ENCODE measurements at places on chromosomes 5 and 9.

DNA sequence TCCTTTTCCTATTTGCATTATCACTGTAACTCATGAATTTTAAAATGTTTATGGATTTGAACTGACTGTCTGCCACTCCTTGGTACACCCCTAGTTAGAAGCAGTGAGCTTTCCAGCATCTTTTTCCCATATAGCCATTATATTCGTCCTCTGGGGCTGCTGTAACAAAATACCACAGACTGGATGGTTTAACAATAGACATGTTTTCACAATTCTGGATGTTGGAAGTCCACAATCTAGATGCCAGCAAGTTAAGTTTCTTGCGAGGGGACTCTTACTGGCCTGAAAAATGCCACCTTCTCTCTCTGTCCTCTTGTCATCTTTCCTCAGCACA, 530.0 kb downstream of the SEMA5A start:
- H3K27me3 ChIP-seq = no peaks in the 10 kb centered on the region
- DNase-seq = no peak
- H3K36me3 ChIP-seq = no peaks in the 10 kb centered on the region
- H3K27ac ChIP-seq = no peak overlapping the region
- H3K4me1 ChIP-seq = no peaks in the 10 kb centered on the region
- no peak overlapping the region for H3K4me3 ChIP-seq

GRCh38 chr5:159058716-159059636, 40.7 kb downstream of the EBF1 start:
- H3K4me1 ChIP-seq = no peaks in the 10 kb centered on the region
- no peak for DNase-seq
- no peaks in the 10 kb centered on the region for H3K36me3 ChIP-seq
- no peak overlapping the region for H3K4me3 ChIP-seq

DNA sequence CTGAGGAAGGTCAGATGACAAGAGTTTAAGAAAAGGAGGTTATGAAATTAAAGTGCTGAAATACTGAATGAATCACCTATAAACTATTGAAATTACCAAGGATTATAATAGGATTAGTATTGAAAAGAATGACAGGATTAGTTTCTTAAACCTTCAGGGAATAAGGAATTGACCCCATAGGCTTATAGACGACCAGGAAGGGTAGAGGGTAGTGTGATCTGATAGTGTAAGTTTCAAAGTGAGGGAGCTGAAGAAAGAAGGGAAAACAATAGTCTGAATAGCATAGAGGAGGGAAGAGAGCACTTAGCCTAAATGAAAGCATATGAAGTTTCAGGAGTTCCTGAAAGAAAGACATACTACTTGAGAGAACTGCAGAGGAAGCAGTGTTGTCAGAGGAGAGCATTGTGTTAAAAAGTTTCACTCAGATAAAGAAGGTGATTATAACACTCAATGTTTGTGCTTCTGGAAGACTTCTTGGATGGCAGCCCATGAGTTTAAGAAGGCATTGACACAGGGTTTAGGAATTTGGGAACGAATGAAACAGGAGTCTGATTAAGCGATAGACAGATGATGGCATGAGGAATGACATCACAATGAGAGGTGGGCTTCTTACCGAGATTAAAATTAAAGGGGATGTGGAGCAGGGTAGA, 557.9 kb upstream of the GRAMD2B start:
- H3K27ac ChIP-seq = no peak overlapping the region
- no peak for DNase-seq
- no peak overlapping the region for H3K4me3 ChIP-seq
- no peaks in the 10 kb centered on the region for H3K4me1 ChIP-seq
- no peaks in the 10 kb centered on the region for H3K27me3 ChIP-seq

DNA sequence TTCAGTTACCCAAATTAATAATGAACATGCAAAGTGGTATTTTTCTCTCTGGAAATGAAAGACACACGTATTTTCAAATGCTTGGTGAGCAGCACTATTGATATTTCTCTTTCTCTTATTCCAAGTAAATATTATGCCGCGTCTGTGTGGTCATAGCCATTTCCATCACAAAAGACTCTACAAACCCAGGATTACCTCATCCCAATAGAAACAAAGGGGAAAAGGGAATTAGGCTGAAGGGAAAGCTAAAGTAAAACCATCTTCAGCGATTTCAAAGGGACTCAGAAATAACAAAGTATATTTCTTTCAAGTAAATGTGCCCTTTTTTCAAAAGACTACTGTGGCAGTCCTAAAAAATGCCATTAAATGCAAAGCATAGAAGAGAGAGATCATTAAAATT, 62.0 kb upstream of the FST start:
- H3K27ac ChIP-seq = no peak overlapping the region
- no peaks in the 10 kb centered on the region for H3K27me3 ChIP-seq
- DNase-seq = no peak
- H3K4me3 ChIP-seq = no peak overlapping the region

DNA sequence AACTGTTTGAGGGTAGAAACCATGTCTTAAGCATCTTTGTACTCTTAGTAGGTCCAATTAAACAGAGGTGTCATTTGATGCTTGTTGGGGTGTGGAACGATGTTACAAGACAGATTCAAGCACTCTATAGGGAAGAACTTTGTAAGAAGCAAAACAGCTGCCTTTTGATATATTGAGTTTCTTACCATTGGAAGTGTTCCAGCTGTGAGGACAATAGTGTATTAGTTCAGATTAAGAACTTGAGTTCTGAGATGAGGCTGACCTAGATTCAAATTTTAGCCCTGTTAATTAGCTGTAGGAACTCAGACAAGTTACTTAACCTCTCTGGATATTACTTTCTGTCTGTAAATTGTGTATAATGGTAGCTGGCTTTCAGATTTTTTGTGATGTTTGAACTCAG, 19.6 kb upstream of the ZNF462 start:
- no peaks in the 10 kb centered on the region for H3K36me3 ChIP-seq
- H3K27ac ChIP-seq = no peak overlapping the region
- H3K4me1 ChIP-seq = no peaks in the 10 kb centered on the region
- H3K4me3 ChIP-seq = no peak overlapping the region

- H3K4me1 ChIP-seq = peaks cover 27% of the 10 kb centered on the region
- DNase-seq = no peak
- peaks cover 20% of the 10 kb centered on the region for H3K36me3 ChIP-seq
- H3K27me3 ChIP-seq = no peaks in the 10 kb centered on the region
- H3K4me3 ChIP-seq = peak overlapping the region; percentile 79
Observed at GRCh38 chr5:33441241-33442177, 744 bp downstream of the TARS1 start.

- DNase-seq = peak; percentile 44
- no peaks in the 10 kb centered on the region for H3K27me3 ChIP-seq
- H3K36me3 ChIP-seq = peaks cover 35% of the 10 kb centered on the region
- peaks cover 29% of the 10 kb centered on the region for H3K4me1 ChIP-seq
Observed at GRCh38 chr5:134174841-134175839, 1.6 kb downstream of the SKP1 start.

DNA sequence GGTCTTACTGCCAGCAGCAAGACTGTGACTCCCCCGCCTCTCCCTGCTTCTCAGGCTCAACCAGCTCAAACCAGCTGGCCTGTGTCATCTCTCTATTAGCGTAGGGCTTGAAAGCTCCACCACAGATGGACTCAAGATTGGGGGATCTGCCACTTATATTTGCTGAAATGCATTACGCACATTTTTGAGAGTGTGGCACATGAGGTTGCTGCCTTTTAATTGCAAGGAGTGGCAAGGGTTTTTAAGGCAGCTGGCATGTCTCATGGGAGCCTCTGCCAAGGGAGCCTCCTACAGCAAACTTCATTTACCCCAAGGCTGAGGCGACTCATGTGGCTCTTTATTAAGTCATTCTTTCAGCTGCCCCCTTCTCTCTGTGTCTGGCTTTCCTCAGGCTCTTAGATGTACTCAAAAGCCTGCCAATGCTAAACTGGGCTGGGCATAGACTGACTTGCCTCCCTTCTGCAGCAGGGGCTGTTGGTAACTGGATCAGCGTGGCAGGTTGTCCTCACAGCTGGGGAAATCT, 219.3 kb downstream of the SMARCA2 start:
- H3K4me3 ChIP-seq = no peak overlapping the region
- no peak overlapping the region for H3K27ac ChIP-seq
- DNase-seq = peak; percentile 78
- H3K27me3 ChIP-seq = no peaks in the 10 kb centered on the region
- no peaks in the 10 kb centered on the region for H3K4me1 ChIP-seq

DNA sequence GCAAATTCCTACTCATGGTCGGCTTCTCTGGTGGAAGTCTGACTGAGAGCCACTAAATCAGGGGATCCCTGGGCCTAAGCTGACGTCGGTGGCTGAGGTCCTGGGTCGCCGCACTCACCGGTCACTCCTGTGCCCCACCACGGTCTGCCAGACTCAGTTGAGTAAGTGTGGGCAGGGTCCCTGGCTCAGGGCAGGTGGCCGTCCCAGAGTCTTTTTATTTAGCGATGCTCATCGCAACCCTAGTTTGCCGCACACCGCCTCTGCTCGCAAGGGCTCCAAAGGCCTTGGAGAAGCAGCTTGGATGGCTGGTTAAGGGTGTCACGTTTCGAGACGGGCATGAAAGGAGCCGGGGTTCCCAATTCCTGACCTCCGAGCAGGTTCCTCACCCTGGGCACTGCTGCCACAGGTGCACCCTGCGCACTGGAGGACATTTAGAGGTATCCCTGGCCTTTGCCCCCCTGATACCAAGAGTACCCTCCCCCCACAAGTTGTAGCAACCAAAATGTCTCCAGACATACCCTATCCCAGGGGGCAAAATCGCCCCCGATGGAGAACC, 59.9 kb downstream of the NSUN2 start:
- H3K4me1 ChIP-seq = no peaks in the 10 kb centered on the region
- H3K4me3 ChIP-seq = no peak overlapping the region
- no peak for DNase-seq
- H3K36me3 ChIP-seq = no peaks in the 10 kb centered on the region

DNA sequence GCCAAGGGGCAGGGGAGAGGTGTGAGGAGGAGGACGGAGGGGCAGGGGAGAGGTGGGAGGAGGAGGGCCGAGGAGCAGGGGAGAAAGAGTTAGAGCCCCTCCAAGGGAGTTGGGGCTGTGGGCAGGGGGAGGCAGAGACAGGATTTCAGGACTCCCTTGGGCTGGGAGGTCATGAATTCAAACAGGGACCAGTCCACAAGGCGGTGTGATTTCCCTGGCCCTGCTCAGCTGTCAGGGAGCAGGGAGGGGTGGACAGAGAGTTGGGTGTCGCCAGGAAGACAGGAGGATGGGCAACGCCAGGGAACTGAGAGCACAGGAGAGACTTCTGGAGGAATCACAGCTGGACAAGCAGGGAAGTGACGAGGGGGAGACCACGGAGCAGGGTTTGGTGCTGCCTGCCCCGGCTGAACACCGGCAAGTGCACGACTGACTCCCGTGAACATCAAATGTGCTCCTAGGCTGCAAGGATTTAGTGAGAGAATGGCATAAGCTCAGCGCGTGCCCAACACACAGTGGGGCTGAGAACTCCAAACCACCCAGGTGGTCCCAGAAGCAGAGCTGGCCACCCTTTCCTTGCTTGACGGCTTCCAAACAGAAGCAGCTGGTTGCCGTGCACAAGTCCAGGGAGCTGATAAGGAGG, 17.8 kb upstream of the OLFM1 start:
- no peaks in the 10 kb centered on the region for H3K36me3 ChIP-seq
- H3K4me3 ChIP-seq = no peak overlapping the region
- H3K27me3 ChIP-seq = no peaks in the 10 kb centered on the region
- H3K27ac ChIP-seq = no peak overlapping the region
- H3K4me1 ChIP-seq = peaks cover under 1% of the 10 kb centered on the region

- no peak overlapping the region for H3K27ac ChIP-seq
- no peaks in the 10 kb centered on the region for H3K4me1 ChIP-seq
- no peaks in the 10 kb centered on the region for H3K27me3 ChIP-seq
- no peaks in the 10 kb centered on the region for H3K36me3 ChIP-seq
- no peak for DNase-seq
Observed at GRCh38 chr5:54243483-54244080, 66.8 kb downstream of the ARL15 start.

GRCh38 chr5:115369430-115370144, 73.1 kb upstream of the CCDC112 start:
- no peak overlapping the region for H3K27ac ChIP-seq
- H3K36me3 ChIP-seq = no peaks in the 10 kb centered on the region
- no peak for DNase-seq
- H3K27me3 ChIP-seq = no peaks in the 10 kb centered on the region
- H3K4me1 ChIP-seq = no peaks in the 10 kb centered on the region

- peaks cover 7% of the 10 kb centered on the region for H3K4me1 ChIP-seq
- no peak overlapping the region for H3K4me3 ChIP-seq
- H3K27me3 ChIP-seq = no peaks in the 10 kb centered on the region
- peaks cover 39% of the 10 kb centered on the region for H3K36me3 ChIP-seq
Observed at GRCh38 chr5:79295029-79295428, 59.1 kb downstream of the JMY start.

GRCh38 chr5:92909602-92909962, 671.4 kb downstream of the NR2F1-AS1 start:
- peak; percentile 54 for DNase-seq
- H3K27ac ChIP-seq = no peak overlapping the region
- no peaks in the 10 kb centered on the region for H3K4me1 ChIP-seq
- H3K27me3 ChIP-seq = no peaks in the 10 kb centered on the region
- no peak overlapping the region for H3K4me3 ChIP-seq

DNA sequence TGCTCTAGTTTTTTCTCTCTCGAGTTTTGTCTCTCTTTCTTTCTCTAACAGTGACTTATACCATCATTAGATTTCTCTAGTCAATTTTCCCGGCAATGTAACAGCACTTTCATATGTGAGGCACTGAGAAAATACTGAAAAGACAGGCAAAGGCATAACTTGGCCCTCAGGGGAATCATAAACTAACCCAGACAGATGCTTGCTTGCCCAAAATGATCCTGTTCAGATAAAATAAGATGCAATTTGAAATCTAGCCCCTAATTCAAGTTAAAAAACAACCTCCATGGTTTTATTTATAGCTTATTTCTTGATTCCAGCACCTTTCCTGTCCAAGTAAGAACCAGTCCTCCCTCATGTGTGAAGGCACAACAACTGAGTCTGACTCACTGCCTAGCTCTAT, 294.6 kb downstream of the GAS1 start:
- no peaks in the 10 kb centered on the region for H3K4me1 ChIP-seq
- no peaks in the 10 kb centered on the region for H3K36me3 ChIP-seq
- DNase-seq = no peak
- H3K4me3 ChIP-seq = no peak overlapping the region

GRCh38 chr9:93886911-93887310, 68.2 kb downstream of the BARX1 start:
- H3K4me3 ChIP-seq = no peak overlapping the region
- H3K36me3 ChIP-seq = no peaks in the 10 kb centered on the region
- no peak for DNase-seq
- no peaks in the 10 kb centered on the region for H3K4me1 ChIP-seq
- H3K27ac ChIP-seq = no peak overlapping the region
- no peaks in the 10 kb centered on the region for H3K27me3 ChIP-seq

DNA sequence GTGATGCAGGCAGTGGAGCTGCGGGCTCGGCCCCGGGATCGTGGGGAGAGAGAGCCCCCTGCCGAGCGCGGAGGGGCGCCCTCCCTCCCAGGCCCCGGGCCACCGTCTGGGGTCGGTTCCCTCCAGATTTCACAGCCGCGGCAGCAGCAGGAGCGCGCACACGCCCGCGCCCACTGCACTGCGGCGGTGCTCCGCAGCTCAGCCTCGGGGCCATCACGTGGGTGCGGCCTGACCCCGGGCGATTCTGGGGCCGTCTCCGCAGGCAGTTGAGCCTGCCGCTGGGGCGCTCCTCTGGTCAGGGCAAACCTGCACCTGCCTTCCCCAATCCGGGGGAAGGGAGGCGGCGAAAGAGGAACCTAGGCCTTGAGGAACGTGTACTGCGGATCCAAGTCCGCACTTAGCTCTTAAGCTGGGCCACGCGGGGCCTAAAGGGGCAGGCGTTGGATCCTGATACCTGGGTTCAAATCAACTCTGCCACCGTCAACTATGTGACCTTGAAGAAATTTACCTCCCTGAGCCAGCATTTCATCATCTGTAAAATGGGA, 9.4 kb upstream of the DELE1 start:
- peaks cover 10% of the 10 kb centered on the region for H3K4me1 ChIP-seq
- peak overlapping the region; percentile 37 for H3K4me3 ChIP-seq
- no peaks in the 10 kb centered on the region for H3K36me3 ChIP-seq
- H3K27me3 ChIP-seq = no peaks in the 10 kb centered on the region
- H3K27ac ChIP-seq = no peak overlapping the region
- DNase-seq = peak; percentile 46

Measured in stomach (tissue), 19 donors.